ENCODE measurements at places on chromosomes 4 and X.

DNA sequence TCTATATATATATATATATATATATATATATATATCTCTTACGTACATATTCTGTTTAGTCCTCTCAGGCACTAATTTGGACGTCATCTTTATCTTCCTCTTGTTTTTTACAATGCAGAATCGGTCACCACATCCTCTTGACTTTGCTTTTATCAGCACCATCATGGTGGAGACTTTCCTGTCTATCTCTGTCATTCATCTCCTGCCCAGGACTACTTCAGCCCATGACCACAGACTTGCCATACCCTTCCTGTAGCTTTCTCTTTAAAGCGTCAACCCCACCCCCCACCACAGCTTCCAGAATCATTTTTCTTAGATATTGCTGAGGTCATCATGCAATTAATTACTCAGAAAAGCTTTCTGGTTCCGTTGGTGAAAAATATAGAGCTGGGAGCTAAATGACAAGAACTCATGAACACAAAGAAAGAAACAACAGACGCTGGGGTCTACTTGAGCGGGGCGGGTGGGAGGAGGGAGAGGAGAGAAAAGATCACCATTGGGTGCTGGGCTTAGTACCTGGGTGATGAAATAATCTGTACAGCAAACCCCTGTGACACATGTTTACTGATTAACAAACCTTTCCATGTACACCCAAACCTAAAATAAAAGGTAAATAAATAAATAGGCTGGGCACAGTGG is 30.5 kb upstream of the PRKX start:
- DNase-seq = peak; percentile 84

GRCh38 chr4:169202145-169202699 is 68.5 kb downstream of the SH3RF1 start:
- DNase-seq = no peak

DNA sequence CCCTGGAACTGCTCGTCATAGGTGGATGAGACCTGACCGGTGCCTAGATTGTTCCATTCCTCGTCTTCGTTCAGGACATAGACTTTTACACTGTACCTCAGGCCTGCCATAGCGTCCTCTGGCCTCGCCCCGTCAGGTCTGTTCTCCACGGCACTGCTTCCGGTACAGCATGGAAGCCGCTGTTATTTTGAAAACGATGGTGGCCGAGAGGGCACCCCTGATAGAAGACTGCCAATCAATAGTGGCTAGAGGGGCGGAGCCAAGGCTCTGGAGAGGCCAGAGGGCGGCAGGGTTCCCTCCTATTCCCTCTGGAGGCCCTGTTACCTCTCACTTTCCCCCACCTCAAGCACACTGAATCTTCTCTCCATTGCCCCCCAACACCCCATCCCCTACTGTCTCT is at the start of gene PPP4R3C:
TSS of gene PPP4R3C (minus strand) at position 155 of the 400 bp plus-strand sequence. CDS start at position 110, 45 bp downstream.
- DNase-seq = no peak

GRCh38 chr4:124104101-124104500 is 608.4 kb downstream of the ANKRD50 start:
- DNase-seq = no peak

- DNase-seq = no peak
Measured at GRCh38 chr4:138235419-138235952, 6.7 kb downstream of the SLC7A11 start.

DNA sequence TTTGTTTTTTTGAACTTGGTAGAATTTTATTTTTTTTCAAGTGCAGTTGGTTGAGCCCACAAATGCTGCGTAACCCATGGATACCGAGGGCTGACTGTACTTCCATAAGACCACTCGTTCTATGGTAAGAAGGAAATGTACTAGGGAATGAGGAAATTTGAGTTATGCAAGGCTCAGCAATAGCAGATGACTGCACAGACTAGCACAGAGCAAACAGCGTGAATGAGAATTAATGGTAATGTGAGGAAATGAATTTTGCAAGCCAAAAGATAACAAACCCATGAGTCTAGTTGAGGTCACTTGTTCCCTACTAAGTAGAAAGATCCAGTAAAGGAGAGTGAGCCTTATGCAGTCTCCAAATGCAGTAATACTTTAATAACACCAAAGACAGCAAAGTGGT is 17.4 kb downstream of the GSPT2 start:
- no peak for DNase-seq

- peak; percentile 36 for DNase-seq
Measured at GRCh38 chrX:17859609-17860178, 1.4 kb downstream of the RAI2 start.

- no peak for DNase-seq
Measured at GRCh38 chrX:118286066-118286762, 59.7 kb upstream of the WDR44 start.

DNA sequence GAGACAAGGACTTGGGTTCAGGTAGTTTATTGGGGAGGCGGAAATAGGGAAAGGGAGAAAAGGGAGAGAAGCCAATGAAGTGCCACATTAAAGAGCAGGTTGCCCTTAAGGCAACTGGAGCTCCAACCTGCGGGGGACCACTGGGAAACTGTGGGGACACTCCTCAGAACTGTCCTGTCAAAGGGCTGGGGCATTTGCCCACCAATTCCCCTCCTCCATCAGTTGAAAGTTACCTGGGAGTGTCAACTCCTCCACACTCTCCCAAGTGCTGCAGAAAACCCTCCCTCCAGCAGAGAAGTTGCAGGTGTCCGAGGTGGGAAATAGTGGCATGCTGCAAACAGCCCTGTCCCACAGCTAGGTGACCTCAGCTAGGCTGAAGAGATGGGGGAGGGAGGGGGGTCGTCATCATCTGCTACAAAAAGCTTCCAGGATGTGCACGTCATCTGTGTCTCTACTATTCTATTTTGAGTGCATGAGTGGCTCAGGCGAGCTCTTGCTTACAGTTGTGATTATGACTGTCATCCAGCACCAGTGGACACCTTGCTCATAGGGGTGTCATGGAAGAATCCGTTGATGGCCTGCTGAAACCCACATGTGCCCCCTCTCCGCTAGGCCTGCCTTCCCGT is 41.5 kb upstream of the XPNPEP2 start:
- no peak for DNase-seq

- DNase-seq = no peak
Measured at GRCh38 chr4:178215763-178216162, 773.5 kb upstream of the AGA start.

- peak; percentile 58 for DNase-seq
Measured at GRCh38 chrX:2627272-2627867, 63.7 kb upstream of the CD99 start.

- DNase-seq = no peak
Measured at GRCh38 chr4:74822603-74823002, 28.3 kb upstream of the BTC start.

DNA sequence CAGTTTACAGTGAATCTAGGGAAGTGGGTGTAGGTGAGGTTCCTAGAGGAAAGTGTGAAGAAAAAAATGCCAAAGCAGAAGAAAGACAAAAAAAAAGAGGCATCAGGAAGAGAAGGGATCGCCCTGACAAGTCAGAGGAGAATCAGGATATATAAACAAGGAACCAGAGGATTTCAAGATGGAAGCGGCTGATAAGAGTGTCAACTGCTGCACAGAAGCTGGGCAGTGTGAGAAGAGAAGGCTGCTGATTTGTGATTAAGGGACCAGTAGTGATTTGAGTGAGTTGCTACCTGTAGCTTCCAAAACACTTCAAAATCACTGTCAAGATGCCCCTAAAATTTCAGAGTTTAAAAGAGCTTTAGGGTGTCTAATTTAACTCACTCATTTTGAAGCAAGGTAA is 258.2 kb downstream of the PPP3CA start:
- DNase-seq = no peak

DNA sequence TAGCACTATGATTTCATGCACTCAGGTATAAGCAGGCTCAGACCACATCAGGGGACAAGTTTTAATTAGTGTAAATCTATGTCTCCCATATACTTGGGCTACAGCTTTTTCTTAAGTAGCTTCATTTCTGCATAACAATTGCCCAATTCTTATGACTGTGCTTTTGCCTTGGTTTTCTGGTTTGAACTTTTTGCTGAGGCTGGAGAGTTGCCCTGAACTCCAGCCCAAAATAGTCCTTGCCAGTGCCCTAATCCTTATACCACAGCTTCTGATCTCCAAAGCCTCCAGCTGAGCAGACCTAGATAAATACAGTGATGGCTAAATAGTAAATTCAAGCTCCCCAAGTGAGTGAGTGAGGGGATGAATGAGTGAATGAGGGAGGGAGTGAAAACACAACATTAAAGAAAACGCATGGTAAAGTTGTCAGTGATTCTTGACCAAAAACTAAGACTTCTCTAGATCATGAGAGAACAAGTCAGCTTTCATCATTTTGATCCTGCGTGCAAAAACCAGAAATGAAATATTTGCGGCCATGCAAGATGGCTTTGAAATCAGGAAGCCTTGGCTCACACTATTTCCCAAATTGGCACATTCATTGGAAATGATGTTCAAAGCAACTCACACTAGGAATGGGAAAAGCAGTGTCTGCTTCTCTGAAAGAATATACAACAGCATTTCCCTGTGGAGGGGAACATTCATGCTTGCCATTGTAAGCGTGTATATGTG is 437.1 kb upstream of the CTSO start:
- no peak for DNase-seq

- DNase-seq = no peak
Measured at GRCh38 chr4:110364911-110365520, 110.9 kb upstream of the ENPEP start.

GRCh38 chr4:140764785-140765392 is 8.7 kb upstream of the TBC1D9 start:
- DNase-seq = no peak
